ENCODE measurements at places on chromosomes 12 and 14.
A peak's percentile ranks its signal among the peaks of the same experiment; 100 is the strongest.

DNA sequence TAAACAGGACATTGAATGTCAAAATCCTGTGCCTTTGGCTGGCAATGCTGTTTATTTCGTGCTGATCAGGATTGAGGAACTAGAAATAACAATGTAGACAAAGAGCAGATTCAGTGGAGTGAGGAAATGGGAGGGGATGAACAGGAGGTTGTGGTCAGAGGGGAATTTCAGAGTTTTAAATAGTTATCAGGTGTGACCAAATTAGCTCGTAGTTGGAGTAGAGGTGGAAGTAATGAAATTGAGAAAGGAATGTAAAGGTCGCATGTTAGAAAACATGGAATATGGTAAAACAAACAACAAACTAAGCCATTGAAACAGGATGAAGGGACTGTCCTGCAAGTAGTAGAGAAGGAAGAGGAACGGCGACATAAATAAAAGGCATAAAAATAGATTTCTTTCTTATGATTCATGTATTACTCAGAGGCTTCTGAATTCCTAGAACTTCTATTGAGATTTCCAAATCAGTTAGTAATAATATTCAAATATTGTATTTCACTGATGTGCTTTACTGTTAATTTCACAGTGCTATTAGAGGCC, 9.5 kb upstream of the SAV1 start:
- peak; percentile 59 for DNase-seq

GRCh38 chr14:105387530-105387922, 10.8 kb upstream of the TEX22 start:
- no peak for DNase-seq

DNA sequence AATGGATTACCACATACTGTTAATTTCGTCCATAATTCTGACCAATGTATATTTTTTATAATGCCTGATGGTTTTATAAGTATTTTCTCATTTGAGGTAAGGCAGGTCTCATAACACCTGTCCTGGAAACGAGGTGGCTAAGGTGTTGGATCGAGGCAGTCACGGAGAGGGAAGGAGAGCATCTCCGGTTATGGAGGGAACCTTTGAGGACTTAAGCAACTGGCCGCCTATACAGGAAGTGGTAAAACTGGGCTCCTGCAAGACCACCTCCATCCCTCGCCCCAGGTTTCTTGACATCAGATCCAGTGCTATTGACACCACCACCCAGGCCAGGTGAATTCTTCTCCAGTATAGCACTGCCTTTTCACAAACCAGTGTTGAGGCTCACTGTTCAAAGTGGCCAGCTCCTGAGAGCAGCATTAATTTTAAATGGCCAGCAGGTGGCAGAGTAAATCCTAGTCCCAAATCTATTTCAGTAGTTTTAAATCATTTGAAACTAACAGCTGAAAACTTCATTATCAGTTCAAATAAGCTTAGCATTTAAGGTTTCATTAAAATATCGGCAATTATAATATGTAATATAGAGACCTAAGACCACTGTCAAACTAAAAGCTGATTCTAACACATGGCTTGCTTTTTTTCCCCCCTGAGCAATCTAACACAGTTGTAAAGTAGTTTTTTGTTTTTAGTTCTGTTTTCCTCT, 100.8 kb downstream of the PPM1A start:
- peak; percentile 74 for DNase-seq

DNA sequence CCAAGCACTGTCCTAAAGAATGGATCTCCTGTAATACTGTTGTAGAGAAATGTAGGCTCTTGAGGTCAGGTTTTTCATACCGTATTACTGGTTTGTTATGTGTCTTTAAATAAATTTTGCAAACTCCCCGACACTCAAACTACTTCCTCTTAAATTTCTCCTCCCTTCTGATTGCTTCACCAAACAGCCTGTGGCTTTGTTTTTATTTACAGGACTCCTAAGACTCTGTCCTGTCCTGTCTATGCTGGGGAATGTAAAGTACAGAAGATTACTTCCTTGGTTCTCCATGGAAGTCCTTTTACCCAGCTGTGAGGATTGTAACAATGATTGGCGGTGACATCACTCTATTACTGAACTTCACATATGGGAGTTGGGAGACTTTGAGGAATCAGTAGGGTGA, 873.5 kb downstream of the DIO2 start:
- DNase-seq: no peak

GRCh38 chr12:49548481-49548821, 9.6 kb downstream of the KCNH3 start:
- DNase-seq: no peak

DNA sequence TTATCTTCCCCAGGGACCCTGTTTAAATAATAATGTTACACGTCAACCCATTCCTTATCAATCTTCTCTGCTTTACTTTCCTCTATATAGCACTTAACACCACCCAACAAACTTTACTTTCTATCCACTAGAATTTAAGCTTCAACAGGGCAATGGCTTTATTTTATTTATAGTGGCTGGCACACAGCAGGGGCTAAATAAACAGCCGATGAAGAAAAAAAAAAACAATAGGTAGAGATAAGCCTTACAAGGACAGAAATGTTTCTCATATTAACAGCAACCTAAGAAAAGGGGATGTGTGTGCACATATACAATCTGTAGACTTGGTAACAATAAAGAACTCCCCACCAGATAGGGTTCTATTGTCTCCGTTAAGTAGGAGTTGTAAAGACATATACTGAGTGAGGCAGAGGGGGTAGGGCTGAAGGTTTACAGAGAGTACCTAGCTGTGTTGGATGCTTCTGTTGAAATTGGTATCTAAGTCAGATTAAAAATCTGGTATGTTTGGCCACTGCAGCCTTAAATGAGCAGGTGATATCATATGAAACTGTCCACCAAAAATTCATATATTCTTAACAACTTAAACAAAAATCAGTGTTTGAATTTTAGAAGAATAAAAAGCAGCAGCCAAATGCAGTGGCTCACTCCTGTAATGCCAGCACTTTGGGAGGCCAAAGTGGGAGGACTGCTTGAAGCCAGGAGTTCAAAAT, 24.7 kb upstream of the AP4S1 start:
- no peak for DNase-seq

DNA sequence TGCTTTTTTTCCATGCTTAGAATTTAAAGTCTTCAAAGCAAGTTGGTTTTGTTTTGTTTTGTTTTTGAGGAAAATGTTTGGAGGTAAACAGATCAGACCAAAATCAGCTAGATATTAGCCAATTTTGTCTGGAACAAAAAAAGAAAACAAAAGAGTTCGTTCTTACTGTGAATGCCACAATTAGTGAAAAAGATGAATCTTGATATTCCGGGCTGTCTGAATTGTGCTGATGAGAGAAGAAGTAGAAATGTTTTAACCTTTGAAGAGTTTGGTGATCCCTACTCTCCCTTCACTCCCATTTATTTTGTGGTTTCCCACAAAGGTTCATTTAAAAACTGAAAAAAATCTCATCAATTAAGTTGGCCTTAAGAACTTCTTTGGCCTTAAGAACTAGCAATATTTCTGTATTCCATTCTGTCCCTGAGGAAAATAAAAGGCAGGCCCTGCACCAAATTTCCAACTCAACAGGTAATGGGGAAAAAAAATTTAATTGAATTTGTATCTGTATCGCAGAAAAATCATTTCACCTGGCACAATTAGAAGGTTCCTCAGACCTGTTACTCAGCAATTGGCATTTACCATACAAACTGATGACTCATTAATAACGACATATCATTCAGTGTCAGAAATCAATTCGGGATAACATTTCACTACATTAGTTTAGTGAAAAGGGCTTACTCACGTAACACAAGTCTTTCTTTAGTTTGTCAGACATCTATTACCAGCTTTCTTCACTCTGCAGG, 562 bp upstream of the GLIPR1L2 start:
- no peak for DNase-seq

DNA sequence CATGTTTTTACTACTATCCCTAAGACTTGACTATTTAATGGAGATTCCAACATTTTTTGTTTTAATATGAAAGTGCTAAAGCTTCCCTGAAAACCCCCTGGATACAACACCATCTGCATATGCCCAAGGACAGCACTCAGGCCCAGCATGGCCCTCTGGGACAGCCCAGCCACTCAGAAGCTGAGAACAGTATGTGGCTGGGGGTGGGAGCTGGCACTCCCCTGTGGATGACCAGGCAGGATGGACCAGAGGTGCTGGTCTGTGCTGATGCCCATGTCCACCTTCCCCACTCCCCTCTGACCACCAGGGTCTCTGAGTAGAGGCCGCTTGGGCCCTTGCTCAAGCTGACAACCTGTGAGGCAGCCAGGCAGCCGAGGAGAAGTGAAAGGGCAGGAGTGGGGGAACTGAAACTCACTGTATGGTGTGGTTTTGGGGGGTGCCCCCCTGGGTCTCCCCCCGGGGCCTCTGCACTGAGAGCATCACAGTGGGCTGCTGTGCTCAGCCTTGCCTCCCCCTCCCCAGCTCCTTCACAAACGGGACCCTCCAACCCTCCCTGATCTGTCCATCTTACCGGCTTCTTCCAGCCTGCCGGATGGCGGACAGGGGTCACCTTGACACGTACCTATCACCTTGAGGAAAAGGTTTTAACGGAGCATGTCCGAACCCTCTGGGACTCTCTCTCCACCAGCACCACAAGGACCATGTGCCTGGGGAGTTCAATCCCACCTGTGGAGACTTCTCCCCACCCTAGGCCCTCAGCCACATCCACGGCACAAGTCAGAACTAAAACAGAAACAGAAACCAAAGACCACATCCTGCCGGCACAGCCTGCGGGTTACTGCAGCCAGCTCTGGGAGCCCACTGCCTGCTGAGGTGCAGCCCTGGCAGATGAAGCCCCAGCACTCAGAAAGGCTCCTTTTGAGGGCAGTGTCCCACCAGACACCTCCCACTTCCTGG, at the start of gene TMEM229B:
Gene TMEM229B (minus strand): TSS at position 785 of the 957 bp plus-strand sequence. CDS start 14,798 bp downstream, outside the sequence.
- DNase-seq: no peak

GRCh38 chr14:99698642-99699041, 14.5 kb downstream of the CYP46A1 start:
- DNase-seq: no peak

GRCh38 chr12:93812626-93813025, 135.5 kb downstream of the CRADD start:
- DNase-seq: no peak

DNA sequence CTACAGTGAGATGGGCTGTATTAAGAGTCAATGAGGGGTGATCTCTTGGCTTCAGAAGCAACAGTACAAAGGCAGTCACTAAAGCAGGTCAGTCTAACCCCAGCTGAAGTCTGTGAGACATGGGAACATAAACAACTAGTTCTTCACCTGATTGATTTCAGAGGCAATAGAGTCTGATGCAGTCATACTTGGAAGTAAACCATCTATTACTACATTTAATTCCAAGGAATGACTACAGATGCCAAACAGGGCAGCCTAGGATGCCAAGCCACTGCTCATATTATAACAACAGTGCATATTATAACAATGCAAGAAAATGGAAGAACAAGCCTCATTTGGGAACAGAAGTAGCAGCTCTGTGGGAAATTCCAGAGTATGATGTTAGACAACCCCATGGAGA, 35.8 kb downstream of the GRIN2B start:
- no peak for DNase-seq

- DNase-seq: no peak
These were observed 62.3 kb downstream of the SAMD4A start for GRCh38 chr14:54629183-54629582.

DNA sequence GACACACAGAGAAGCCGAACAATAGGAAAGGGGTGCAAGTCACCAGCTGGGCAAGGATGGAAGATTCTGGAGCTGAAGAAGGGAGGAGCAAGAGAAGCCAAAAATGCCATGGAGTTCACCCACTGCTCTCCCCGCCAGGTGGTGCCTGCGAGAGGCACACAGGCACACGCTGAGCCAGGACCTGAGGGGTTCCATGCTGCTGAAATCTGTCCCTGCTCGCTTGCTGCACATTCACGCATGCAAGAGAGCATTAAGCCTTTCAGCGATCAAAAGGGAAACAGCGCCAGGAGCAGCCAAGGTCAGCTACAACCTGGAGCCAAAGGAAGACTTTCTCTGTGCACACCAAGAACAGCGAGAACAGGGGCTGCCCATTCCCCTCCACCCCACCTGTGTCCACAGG, 104.1 kb downstream of the ANO2 start:
- DNase-seq: no peak

- DNase-seq: no peak
These were observed 347.3 kb downstream of the AACS start for GRCh38 chr12:125412506-125412905.

GRCh38 chr12:63994704-63995103, 150.2 kb downstream of the SRGAP1 start:
- no peak for DNase-seq

DNA sequence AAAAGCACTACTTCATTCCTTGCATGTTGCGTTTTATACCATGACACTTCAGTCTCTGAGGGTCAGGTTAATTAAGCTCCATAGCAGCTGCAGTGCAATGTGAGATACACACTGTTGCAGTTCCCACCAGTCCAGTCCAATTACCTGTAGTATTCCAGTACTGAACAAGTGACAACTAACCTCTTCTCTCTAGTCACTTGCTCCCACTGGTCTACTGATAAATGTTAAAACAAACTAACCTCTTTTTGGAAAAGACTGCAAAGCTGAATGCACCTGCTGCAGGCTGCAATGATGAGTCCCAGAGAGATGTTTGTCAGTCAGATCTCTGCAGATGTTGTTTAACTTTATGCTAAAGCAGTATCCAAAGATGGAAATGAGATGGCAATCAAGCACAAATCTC, 7.9 kb downstream of the NOVA1 start:
- DNase-seq: no peak

- no peak for DNase-seq
These were observed 59.7 kb downstream of the NOVA1 start for GRCh38 chr14:26538176-26538575.

- no peak for DNase-seq
These were observed 102.0 kb upstream of the PPM1H start for GRCh38 chr12:63036974-63037335.

- no peak for DNase-seq
These were observed 7.9 kb downstream of the ATF7 start for GRCh38 chr12:53618275-53618674.

GRCh38 chr12:92134638-92135274, 10.9 kb downstream of the BTG1 start:
- DNase-seq: no peak

DNA sequence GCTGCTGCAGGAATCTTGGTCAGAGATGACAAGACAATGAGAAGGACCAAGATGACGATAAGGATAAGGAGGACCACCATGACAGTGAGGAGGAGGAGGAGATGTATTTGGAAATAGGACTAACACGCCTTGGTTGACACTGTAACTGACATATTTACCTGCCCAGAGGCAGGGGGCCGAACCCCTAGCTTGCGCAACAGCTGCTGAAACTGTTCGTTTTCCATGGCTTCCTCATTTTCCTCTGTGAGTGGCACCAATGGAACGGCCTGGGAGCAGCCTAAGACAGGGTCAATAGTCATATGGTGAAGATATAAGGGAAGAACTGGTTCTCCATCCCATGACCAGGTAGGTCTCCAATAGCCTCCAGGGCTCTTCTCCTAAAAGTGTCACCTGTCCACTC, 28.8 kb downstream of the TIMELESS start:
- DNase-seq: no peak

Data from COLO829 (cell line).